ENCODE measurements at places on chromosomes 12 and 14. TPM values are rescaled to one million over a fixed set of nuclear protein-coding genes. Genes with fewer than 3 reads are reported as not detected.

The KRT73 gene
- not detected for total RNA-seq

The RPS6KA5 gene
- 1.2 TPM for total RNA-seq

The CCDC38 gene
- total RNA-seq = not detected

The GNG2 gene
- 5.8 TPM for total RNA-seq
